CD4-positive, alpha-beta T cell treated with Interleukin-17A for 4 hours (primary cell): ENCODE measurements at places on chromosomes 3 and 15.

GRCh38 chr3:197801891-197802778, 11.1 kb downstream of the LRCH3 start:
- DNase-seq = peak; percentile 36

DNA sequence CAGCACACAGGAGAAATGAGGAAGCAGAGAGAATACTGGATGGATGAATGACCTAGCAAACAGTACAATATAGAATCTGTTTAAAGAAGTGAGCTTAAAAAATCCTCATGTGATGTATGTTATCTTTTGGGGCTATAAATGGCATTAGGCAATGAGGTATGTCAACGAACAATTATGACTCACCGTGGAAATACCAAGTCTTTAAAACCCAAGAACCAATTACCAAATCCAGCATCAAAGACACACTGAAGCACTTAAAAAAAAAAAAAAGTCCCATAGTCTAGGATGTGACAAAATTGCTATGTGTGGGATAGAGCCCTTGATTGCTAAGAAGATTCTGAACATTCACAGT, 36.3 kb upstream of the HERC1 start:
- no peak for DNase-seq

- no peak for DNase-seq
These were observed 237.1 kb downstream of the RYR3 start for GRCh38 chr15:33547876-33548275.

DNA sequence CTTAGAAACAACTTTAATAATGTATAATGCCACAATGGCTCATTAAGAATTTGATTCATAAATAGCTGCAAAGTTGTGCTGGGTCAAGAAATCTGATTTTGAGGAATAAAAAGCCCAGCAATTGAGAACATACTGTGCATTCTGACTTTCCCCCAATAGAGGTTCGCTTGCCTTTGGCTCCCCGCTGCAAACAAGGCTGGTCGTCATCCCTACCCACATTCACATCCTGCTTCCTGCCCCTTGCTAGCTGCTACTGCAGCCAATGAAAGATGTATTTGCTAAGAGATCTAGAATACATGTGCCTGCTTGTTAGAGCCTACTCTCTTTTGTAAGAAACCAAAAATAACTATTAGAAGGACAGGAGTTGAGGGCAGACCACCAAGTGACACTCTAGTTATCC, 51.8 kb upstream of the GUCA1C start:
- no peak for DNase-seq

GRCh38 chr3:190059242-190059590, 61.5 kb downstream of the P3H2 start:
- DNase-seq = no peak

DNA sequence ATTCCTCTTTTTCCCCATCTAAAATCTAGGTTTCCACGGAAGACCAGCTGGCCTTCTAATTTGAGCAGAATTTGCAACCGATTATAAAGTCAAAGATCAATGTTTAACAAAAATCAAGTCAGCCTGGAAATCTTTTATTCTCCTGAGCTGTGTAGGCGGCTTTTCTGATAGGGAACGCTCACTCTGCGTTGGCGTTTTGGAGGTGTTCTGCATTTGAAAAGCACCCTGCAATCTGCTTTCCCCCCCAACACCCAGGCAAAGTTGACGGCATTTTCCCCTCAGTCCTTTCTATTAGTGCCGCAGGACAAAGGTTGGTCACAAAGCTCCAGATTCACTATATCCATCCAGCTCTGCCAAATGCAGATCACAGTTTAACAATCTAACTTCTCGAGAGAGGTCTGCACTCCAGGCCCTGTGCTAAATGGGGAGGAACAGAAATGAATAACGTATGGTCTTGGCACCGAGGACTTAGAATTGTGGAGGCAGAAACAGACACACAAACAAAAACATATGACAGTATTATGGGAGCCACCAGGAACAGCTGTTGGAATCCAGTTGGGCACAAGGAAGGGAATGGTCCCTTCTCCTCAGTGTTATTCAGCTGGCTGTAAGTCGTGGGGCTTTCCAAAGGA, 50.4 kb upstream of the LARS2 start:
- no peak for DNase-seq
